ENCODE measurements at places on chromosomes 2 and 18. TPM values are rescaled to one million over a fixed set of nuclear protein-coding genes. Genes with fewer than 3 reads are reported as not detected.

The NXPH2 gene
- total RNA-seq: not detected

DNA sequence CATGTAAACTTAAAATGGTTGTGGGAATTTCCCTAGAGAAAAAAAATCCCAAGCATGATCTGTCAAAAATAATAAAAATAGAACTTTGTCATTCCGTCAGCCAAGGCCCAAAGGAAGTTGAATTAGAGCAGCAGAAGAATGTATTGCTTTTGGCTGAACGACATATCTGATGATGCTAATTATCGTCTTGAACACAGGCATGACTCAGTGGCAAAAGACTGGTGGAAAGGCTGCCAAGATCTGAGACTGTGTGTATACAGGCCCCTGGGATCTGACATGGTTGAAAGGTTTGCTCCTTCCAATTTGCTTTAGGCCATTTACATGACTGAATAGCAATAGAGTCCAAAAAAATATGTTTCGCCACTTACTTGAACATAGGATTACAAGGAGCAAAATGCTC, 1057.1 kb upstream of the CRIM1 start:
- DNase-seq: no peak
- no peak overlapping the region for H3K4me3 ChIP-seq
- H3K27ac ChIP-seq: no peak overlapping the region
- H3K27me3 ChIP-seq: no peaks in the 10 kb centered on the region
- H3K36me3 ChIP-seq: no peaks in the 10 kb centered on the region

GRCh38 chr2:9319338-9319715, 104.0 kb downstream of the ITGB1BP1 start:
- peaks cover 14% of the 10 kb centered on the region for H3K36me3 ChIP-seq
- H3K27me3 ChIP-seq: no peaks in the 10 kb centered on the region
- H3K27ac ChIP-seq: no peak overlapping the region

- DNase-seq: peak; percentile 69
- no peaks in the 10 kb centered on the region for H3K4me1 ChIP-seq
- H3K27me3 ChIP-seq: no peaks in the 10 kb centered on the region
Observed at GRCh38 chr2:191811807-191812602, 34.9 kb downstream of the CAVIN2 start.

The GPR55 gene
- total RNA-seq: not detected

The PDE1A gene
- 0.90 TPM for total RNA-seq

The ZSCAN30 gene
- 16.9 TPM for total RNA-seq

DNA sequence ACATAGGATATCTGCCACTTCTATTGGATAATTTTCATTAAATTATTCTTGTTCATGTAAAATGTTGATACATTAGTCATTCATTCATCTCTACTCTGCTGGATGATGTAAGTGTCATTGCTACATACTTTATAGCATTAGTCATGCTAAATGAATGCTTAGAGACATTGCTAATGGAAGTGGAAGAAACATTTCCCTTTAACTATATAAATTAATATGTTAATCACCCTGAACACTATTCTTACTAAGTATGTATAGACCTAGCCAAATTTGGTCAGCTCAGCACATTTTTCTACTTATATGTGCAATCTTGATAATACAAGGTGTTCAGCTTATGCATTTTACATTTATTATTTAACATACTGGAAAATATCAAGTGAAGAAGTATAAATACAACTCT, 160.2 kb downstream of the DPP4 start:
- H3K36me3 ChIP-seq: no peaks in the 10 kb centered on the region
- no peaks in the 10 kb centered on the region for H3K4me1 ChIP-seq
- H3K4me3 ChIP-seq: no peak overlapping the region
- H3K27ac ChIP-seq: no peak overlapping the region
- peak; percentile 24 for DNase-seq

DNA sequence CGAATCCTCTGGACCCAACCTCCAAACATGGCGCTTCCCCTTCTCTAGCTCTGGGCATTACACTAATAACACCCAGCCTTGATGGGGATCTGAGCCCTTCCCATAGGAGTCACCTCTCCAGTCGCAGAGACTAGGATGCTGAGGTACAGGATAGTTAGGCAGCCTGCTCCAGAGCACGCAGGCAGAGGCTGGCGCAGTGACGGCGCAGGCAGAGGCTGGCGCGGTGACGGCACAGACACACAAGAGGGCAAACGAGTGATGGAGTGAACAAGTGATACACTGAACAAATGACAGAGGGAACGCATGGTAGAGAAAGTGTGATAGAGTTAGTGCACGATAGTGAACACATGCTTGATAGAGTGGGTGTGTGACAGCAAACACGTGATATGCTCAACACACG, 518.5 kb downstream of the EIPR1 start:
- no peak overlapping the region for H3K27ac ChIP-seq
- H3K27me3 ChIP-seq: no peaks in the 10 kb centered on the region
- DNase-seq: no peak

The CD8B gene
- not detected for total RNA-seq

DNA sequence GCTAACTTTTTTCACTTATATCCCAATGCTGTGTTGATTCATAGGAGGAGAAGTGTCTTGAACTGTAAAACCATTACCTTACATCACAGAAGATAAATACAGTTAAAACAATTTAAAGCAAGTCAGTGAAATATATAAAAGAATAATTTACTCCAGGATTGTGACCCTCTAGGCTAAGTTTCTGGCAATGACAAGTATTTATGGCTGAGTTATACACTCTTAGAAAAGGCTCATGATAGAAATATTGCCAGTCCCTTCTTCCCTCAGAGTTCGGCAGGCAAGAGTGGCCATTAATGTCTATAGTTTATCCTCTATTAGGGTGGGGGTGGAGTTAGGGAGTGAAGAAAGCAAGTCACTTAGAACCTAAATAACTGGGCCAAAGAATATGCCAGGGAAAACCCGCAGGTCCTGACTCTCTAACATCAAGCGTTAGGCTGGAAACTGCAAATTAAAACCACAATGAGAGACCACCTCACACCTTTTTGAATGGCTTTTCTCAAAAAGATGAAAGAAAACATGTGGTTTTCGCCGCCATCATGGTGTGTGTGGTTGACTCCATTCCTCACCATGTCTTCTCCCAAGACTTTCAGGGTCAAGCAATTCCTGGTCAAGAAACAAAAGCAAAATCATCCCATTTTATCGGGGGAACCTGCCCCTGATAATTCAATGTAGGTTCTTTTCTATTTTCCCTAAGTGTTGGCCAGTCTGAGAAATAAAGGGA, 69.3 kb downstream of the CD226 start:
- no peak overlapping the region for H3K4me3 ChIP-seq
- H3K27me3 ChIP-seq: no peaks in the 10 kb centered on the region
- no peak for DNase-seq
- no peak overlapping the region for H3K27ac ChIP-seq
- H3K36me3 ChIP-seq: no peaks in the 10 kb centered on the region
- H3K4me1 ChIP-seq: peaks cover 3% of the 10 kb centered on the region

The GCG gene
- total RNA-seq: not detected

DNA sequence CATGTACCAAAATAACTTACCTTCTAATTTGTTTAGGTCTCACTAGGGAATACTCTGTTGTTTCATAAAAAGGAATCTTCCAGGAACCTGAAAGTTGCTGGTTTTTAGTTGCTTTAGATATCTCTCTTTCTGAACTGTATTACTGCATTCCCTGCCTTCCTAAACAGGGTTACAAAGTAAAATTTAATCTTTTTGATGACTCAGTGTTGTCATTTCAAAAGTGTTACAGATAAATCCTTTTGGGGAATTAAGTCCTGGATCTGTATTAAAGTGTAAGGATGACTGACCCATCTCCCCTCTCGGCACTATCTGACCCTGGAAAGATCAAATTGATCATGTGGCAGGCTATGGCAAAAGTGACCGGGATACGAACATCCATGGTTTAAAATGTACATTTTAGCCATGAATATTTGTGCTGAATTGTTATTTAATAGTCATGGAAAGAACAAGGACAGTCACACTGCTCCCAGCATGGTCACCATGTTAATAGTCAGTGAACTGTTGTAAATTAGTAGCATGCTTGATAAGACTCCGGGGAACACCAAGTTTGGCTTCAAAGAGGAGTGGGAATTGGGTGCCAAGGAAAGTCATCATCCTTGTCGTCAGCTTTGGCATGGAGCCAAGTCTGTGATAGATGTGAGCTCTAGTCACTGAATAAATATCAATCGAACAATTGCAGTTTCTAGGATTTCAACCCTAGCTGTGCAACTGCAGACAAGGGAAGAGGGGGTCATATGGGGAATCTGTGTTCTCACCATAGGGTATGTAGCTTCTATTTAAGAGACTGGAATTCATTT, 4.2 kb downstream of the PLEKHA3 start:
- H3K4me1 ChIP-seq: peaks cover 8% of the 10 kb centered on the region
- no peaks in the 10 kb centered on the region for H3K27me3 ChIP-seq
- H3K27ac ChIP-seq: no peak overlapping the region

GRCh38 chr2:59658906-59659635, 894.4 kb downstream of the BCL11A start:
- H3K27me3 ChIP-seq: no peaks in the 10 kb centered on the region
- no peaks in the 10 kb centered on the region for H3K4me1 ChIP-seq
- H3K27ac ChIP-seq: no peak overlapping the region
- no peaks in the 10 kb centered on the region for H3K36me3 ChIP-seq
- DNase-seq: no peak

DNA sequence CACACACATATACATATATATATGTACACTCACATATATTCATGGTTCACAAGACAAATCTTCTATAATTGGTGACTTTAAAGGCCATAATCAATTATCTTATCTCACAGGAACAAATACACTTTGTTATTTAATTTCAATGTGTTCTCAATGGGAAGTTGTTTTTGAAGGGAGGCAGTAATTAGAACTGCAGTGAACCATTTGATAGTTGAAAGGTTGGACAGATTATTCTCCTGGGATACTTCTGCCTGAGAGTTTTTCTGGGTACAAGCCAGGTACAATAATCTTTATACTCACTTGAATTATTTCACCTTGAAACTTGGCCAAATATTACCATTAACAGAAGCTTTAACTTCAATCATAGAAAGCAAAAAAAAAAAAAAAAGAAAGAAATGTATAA, 546.6 kb upstream of the LRRTM4 start:
- H3K27me3 ChIP-seq: no peaks in the 10 kb centered on the region
- H3K36me3 ChIP-seq: no peaks in the 10 kb centered on the region
- H3K4me1 ChIP-seq: no peaks in the 10 kb centered on the region

GRCh38 chr2:227020416-227020815, 143.6 kb downstream of the COL4A4 start:
- H3K4me3 ChIP-seq: no peak overlapping the region
- H3K27ac ChIP-seq: no peak overlapping the region
- no peaks in the 10 kb centered on the region for H3K27me3 ChIP-seq
- DNase-seq: no peak

GRCh38 chr2:108412995-108413710, 35.4 kb downstream of the SULT1C4 start:
- no peak overlapping the region for H3K4me3 ChIP-seq
- DNase-seq: peak; percentile 91
- no peaks in the 10 kb centered on the region for H3K27me3 ChIP-seq
- H3K36me3 ChIP-seq: no peaks in the 10 kb centered on the region
- H3K27ac ChIP-seq: peak overlapping the region; percentile 74
- peaks cover 12% of the 10 kb centered on the region for H3K4me1 ChIP-seq

GRCh38 chr2:189153619-189154018, 25.9 kb downstream of the COL5A2 start:
- H3K27ac ChIP-seq: peak overlapping the region; percentile 45
- H3K36me3 ChIP-seq: peaks cover 4% of the 10 kb centered on the region
- no peak overlapping the region for H3K4me3 ChIP-seq
- no peaks in the 10 kb centered on the region for H3K27me3 ChIP-seq

DNA sequence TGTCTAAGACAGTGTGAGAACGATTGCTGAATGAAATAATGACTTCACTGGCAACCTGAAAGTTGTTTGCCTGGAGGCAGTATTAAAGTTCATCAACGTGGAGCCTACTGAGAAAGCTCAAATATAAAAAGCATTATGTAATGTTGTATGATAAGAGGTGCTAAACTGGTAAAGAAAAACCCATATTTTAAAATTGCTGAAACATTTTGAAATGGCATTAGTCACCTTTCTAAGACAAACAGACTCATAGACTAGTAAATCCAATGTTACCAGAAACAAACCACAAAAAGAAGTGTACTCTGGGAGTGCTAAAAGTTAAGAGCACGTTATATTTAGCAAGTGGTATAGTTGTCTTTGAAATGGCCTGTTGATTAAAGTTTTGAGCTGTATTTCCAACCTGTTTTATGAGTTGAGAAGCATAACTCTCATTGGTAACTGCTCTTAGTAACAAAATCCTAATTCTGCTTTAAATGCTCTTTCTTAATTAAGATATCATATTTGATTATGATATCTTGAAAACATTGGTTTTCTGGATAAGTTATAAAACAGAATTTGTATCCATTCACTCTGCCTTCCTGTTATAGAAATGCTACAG, 62.7 kb downstream of the CYP1B1 start:
- H3K36me3 ChIP-seq: no peaks in the 10 kb centered on the region
- no peak overlapping the region for H3K27ac ChIP-seq
- no peaks in the 10 kb centered on the region for H3K27me3 ChIP-seq

DNA sequence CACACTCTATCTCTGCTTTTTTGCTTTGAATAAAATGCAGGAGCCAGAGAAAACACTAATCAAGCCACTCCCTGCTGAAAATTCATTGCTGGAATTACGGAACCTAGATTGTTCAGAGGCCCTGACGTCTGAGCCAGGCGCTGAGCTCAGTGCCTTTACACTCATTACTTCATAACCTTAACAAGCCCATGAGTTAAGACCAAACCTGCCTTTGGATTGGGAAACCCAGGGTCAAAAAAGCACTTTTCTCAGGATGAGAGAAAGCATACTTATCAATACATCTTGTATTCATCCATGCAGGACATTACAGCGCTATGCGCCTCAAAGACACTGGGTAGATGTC, 762 bp downstream of the INO80C start:
- peak overlapping the region; percentile 74 for H3K4me3 ChIP-seq
- DNase-seq: peak; percentile 51
- no peaks in the 10 kb centered on the region for H3K27me3 ChIP-seq

GRCh38 chr2:71348302-71348701, 16.7 kb downstream of the ZNF638 start:
- H3K36me3 ChIP-seq: peaks cover 13% of the 10 kb centered on the region
- DNase-seq: peak; percentile 65
- no peak overlapping the region for H3K4me3 ChIP-seq
- H3K27me3 ChIP-seq: no peaks in the 10 kb centered on the region

The RAD51AP2 gene
- not detected for total RNA-seq

- no peak overlapping the region for H3K27ac ChIP-seq
- no peak overlapping the region for H3K4me3 ChIP-seq
- H3K4me1 ChIP-seq: no peaks in the 10 kb centered on the region
- H3K27me3 ChIP-seq: no peaks in the 10 kb centered on the region
- peak; percentile 14 for DNase-seq
Observed at GRCh38 chr2:143787674-143788073, 658.5 kb downstream of the ARHGAP15 start.

DNA sequence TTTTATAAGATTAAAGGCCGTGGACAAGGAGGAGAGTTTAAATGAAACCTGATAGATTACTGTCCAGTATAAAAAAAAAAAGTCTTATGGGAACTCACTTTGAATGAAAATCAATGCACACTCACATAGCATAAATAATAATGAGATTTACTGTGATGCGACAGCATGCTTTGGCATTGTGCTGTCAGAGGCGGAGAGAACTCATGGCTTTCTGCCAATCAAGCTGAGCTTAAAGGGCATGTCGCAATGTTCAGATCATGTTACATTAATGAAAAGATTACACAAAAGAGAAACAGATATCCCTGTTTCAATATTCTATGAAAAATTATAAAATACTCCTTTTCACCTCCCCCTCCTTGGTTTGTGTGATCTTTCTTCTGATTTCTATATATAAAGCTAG, 310.8 kb downstream of the ERBB4 start:
- H3K4me3 ChIP-seq: no peak overlapping the region
- H3K27ac ChIP-seq: no peak overlapping the region
- H3K36me3 ChIP-seq: no peaks in the 10 kb centered on the region

The SIX2 gene
- not detected for total RNA-seq

Measured in IMR-90 (cell line).